ENCODE measurements at places on chromosomes 7 and 10. TPM values are rescaled to one million over a fixed set of nuclear protein-coding genes. Genes with fewer than 3 reads are reported as not detected.

The MSMB gene
- not detected for total RNA-seq

The UBE2D4 gene
- total RNA-seq: 9.6 TPM

The CPA4 gene
- total RNA-seq: not detected

The MYOZ1 gene
- total RNA-seq: not detected

All from natural killer cell (primary cell).